ENCODE measurements at places on chromosomes 11 and 22. TPM values are rescaled to one million over a fixed set of nuclear protein-coding genes. Genes with fewer than 3 reads are reported as not detected.

DNA sequence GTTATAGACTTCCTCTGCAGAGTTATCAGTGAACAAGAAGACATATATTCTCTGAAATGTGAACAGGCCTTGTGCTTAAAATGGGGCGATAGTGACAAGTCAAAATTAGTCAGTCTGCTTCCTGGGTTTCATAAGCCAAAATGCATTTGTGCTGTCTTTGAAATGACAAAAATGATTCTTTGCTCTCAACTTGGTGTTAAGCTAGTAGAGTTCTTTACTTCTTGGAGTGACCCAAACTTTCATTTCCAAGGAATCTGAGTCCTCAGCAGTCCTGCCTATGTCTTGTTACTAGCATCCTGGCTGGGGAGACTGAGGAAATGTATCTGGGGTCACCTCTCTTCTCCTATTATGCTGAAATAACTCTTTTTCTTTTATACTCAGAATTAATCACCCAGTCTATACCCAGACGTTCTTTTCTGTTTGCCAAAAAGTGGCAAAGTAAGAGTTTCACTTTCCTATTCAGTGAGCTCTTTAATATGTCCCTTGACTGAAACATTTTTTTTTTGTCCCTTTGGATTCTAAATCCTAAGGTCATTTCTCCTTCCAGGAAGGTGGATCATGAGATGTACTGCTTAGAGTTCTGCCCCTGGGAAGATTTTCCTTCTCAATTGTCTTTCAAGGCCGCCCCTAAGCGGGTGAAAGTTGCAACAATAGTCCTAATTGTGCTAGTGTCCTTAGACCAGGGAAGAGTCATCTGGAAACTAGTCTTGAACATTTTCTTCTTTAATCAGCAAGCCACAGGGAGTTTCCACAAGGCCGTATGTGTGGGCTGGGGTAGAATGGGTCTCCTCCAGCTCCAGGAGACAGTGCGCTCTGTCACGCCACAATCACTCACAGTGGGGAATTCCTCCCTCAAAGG lies 53.0 kb upstream of the RDX start:
- no peak for DNase-seq

DNA sequence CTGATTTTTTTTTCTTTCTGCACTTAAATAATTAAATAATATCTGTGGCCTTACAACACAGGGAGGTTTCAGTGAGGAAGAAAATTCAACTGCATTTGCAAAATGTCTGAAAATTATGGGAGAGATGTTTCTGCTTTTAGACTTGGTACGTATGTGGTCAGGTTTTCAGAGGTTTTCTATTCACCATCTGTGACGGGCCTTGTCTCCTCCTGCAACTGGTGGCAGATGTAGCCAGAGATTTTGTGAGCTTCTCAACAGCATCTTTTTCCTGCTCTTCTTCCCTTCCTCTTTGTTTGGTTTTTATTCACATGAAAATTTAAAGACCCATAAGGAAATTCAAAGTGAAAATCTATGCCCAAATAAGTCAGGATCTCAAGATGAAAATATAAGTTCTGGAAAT lies 38.3 kb downstream of the ZBTB16 start:
- DNase-seq: no peak

GRCh38 chr11:120548682-120549209 lies 37.2 kb downstream of the GRIK4 start:
- no peak for DNase-seq

DNA sequence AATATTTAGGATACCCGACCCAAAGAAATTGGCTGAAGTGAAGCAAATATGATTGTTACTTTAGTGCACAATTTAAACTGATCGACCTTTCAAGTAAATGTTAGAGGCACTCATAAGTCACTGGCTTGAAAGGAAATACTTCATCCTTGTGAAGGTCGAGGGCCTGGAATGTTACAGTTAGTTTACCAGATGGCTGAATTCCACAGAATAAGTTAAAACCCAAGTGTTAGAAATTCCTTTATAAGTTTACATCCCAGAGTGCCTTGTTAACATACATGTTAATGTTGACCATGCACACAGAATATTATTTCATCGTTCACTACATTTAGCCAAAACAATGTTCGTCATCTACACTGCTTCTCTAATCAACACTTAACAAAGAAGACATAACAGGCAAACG lies 235.5 kb upstream of the ANO3 start:
- no peak for DNase-seq

GRCh38 chr11:106076171-106076918 lies 802 bp downstream of the KBTBD3 start:
- no peak for DNase-seq

GRCh38 chr11:78533399-78533798 lies 41.3 kb downstream of the NARS2 start:
- DNase-seq: no peak

- DNase-seq: no peak
Measured at GRCh38 chr22:26004477-26004876, 164.8 kb upstream of the SEZ6L start.

- DNase-seq: no peak
Measured at GRCh38 chr11:28476049-28476448, 367.9 kb downstream of the METTL15 start.

- peak; percentile 8 for DNase-seq
Measured at GRCh38 chr11:131118247-131118646, 202.0 kb upstream of the SNX19 start.

SYT8 gene
- total RNA-seq: not detected

RAC2 gene
- not detected for total RNA-seq

RPS3 gene
- 2,205 TPM for total RNA-seq

OR4C12 gene
- not detected for total RNA-seq

MS4A12 gene
- total RNA-seq: not detected
